NT2/D1 (cell line): ENCODE measurements at places on chromosomes 11 and 22.

GRCh38 chr11:114330373-114330772 lies 34.2 kb downstream of the NNMT start:
- DNase-seq, result no peak

GRCh38 chr11:403021-403760 lies 9.2 kb downstream of the PKP3 start:
- DNase-seq, result no peak

- DNase-seq, result no peak
Measured at GRCh38 chr11:45563810-45564209, 101.6 kb downstream of the CHST1 start.

DNA sequence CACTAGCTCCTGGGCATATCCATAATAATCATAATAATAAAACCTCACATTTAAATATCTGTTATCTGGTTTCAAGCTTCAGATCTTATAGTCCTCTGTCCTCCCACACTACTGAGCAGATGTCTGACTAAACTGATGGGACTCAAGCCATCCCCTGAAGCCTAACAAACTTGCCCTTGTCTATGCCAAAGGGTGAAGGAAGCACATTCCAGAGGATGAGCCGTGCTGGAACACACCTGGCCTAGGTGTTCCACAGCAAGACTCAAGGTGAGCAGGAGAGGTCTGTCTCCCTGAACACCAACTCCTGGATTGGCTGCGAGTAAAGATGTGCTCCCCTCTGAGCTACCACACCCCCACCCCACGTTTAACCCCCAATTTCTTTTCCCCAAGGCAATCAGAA lies 14.7 kb downstream of the SCUBE2 start:
- no peak for DNase-seq

DNA sequence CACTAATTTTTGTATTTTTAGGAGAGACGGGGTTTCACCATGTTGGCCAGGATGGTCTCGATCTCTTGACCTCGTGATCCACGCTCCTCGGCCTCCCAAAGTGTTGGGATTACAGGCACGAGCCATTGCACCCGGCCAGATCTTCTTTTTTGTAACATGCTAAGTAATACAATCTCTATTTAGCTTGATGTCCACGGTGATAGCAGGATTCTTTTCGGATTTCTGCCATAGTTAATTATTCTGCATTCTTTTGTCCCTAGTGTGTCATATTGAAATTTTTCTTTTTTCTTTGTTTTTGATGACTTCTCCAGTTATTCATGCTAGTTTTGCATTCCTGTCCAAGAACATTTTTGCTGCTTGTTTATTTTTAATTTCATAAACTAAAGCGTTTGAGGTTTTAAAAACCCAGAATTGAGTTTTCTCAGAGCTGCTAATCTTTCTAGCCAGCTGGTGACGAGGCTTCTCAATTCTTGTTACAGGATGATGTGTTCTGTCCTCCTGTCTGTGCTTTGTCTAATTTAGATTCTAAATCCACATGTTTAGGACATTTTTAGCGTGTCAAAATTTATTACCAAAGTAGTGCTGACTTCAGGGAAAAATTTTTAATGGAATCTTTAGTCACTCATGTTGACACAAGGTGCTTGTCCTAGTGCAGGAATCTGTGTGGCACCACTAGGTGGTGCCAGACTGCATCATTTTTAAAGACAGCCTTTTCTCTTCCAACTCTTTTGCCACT lies 21.8 kb downstream of the NF2 start:
- DNase-seq, result peak; percentile 11

- DNase-seq, result no peak
Measured at GRCh38 chr11:119338318-119338890, 2.3 kb downstream of the C1QTNF5 start.

GRCh38 chr11:64161037-64161436 lies 4.9 kb downstream of the MACROD1 start:
- no peak for DNase-seq

DNA sequence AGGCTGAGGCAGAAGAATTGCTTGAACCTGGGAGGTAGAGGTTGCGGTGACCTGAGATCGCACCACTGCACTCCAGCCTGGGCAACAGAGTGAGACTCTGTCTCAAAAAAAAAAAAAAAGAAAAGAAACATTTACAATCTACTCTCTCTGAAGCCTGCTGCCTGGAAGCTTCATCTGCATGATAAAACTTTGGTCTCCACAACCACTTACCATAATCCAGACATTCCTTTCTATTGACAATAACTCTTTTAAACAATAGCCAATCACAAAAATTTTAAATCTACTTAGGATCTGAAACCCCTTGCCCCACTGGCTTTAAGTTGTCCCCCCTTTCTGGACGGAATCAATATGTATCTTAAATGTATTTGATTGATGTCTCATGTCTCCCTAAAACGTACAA lies 25.0 kb upstream of the HTR3A start:
- DNase-seq, result no peak
